HFF-Myc (cell line): ENCODE measurements at places on chromosomes 5 and 9.

- no peak for DNase-seq
Observed at GRCh38 chr9:95023217-95024003, 294.1 kb downstream of the FANCC start.

DNA sequence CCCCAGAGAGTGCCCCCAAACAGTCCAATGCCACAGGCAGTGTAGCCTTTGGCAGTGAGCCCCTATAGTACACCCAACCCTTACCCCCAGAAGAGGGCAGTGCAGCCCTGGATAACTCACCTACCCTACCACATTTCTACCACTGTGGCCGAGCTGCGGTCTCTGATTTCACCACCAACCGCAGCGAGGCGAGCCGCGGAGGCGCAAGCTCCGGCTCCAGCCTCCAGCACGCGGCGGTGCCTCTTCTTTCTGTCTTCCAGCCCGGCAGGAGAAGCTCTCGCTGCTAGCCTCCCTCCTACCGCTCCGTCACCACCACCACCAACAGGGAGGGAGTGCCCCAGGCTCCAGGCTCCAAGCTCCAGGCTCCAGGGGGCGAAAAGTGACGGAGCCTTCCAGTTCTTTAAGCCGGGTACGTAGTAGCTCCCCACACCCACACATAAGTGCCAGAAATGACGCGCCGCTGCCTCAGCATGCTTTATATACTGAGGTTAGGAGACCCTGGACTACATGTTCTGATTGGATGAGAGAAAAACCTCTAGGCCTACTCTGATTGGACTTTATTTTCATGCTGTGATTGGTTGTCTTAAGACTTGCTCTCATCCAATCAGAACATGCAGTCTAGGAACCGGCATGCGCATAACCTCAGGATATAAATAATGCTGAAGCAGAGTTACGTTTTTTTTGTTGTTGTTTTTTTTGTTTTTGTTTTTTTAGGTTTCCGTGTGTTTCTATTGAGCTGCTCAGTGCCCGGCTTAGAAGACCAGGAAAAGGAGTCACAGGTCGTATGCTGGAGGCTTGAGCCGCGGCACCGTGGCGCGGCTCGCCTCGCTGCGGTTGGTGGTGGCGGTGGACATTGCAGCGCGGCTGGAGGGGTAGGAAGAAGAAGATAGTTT, at the start of gene PCAT7:
TSS of gene PCAT7 (plus strand) at position 645 of the 893 bp plus-strand sequence.
- DNase-seq = peak; percentile 31

GRCh38 chr5:27062451-27062850, 24.1 kb upstream of the CDH9 start:
- no peak for DNase-seq

DNA sequence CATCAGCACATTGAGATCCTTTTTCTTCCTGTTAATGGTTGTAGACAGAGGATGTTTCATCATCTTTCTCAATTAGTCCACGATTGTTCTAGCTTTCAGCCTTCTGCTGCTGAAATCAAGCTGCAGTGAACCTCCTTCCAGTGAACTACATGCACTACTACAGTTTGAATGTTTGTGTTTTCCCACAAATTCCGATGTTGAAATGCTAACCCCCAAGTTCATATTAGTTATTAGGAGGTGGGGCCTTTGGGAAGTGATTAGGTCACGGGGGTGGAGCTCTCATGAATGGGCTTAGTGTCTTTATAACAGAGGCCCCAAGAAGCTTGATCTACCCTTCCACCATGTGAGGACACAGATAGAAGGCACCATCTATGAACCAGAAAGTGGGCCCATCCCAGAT, 32.9 kb downstream of the NSG2 start:
- DNase-seq = no peak

DNA sequence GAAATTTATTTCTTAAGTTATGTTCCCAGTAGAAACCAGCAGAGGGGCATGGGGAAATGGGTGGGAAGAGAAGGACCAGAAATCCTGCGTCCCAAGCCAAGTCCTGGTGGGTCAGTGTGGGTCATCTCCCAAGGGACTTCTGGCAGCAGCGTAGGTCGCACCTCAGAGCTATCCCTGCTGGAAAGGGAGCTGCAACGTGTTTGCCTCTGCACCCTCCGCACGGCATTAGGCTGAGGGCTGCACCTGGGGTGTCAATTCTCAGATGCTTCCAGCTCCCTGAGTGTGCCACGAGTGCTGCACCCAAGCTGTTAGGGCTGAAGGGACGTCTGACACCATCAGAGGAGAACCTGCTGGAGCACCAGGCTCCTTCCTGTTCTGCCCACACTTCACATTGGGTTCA, 182.8 kb downstream of the CACNA1B start:
- DNase-seq = no peak

DNA sequence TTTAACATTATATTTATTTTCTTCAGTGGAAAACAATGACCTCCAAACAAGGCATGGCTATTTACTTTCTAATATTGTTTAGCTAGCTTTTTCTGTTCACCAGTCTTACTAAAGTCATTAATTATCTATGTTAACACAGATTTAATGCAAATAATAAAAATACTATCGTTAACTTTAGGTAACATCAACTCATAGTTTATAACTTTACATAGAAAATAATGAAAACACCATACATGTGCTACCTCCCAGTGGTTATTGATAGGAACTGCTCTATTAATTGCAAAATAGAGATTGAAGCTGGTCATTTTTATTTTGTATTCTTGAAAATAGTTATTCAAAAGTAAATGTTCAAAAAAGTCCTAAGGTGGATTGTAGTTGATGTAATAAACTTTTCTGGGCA, 78.3 kb upstream of the HCN1 start:
- no peak for DNase-seq

DNA sequence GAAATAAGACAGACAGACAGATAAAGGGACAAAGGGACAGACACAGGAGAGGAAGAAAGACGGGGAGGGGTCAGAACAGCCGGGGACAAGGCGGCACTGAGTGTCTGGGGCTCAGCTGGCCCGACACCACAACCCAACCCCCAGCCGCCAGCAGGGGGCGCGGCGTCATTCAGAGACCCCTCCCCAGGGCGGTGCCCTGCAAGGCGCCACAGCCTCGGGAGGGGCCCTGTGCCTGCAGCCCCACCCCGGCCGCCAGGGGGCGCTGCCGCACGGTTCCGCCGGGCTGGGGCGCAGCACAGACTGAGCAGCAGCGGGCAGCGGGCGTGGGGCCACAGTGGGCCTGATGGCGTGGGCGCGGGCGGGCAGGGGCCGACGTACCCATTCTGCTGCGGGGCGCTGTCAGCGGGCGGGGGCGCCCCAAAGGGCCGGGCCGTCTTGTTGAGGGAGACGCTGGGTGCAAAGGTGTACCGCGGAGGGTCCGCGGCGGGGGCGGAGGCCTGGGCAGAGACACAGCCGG, 5.9 kb downstream of the PDLIM7 start:
- no peak for DNase-seq

GRCh38 chr5:90569084-90569483, 10.5 kb downstream of the ADGRV1 start:
- DNase-seq = no peak

- no peak for DNase-seq
Observed at GRCh38 chr5:1743061-1743768, 56.4 kb downstream of the MRPL36 start.

DNA sequence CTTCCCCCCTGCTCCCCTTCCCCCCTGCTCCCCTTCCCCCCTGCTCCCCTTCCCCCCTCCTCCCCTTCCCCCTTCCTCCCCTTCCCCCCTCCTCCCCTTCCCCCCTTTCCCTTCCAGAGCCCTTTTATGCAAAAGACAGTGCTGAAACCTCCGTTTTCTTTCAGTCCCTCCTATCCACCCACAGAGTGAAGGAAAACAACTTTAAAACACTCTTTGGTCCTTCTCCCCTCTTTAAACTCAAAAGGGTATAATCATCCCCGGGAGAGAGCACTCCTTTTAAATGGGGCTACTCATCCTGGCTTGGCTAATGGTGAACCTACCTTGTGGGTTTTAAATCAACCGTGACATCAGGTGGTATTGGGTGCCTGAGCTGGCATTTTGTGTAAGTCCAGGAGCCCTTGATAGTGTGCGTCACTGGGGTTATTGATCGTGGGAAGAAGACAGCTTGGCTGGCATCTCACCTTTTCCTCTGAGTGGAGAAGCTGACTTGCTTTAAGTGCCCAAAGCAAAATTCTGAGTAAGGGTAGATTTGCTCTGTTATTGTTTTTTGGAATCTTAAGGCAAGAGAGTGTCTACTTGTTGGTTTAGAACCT, 2.7 kb downstream of the LARP1 start:
- no peak for DNase-seq

DNA sequence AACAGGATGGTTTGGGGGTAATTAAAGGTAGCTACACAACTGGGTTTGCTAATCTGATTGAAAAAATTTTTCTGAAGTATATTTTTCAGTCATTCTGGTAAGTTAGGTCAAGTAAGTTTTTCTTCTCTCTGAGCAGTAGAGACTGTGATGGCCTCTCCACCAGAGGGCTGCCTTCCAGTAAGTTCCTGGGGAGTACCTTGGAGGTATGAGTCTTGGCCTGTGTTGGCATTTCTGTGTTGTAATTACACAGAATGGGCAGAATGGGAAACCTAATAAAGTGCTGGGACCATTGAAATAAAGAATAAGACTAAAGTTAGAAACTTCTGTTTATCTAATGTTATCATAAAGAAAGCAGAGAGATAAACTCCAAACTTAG, 430.8 kb downstream of the ARHGEF28 start:
- no peak for DNase-seq

- DNase-seq = no peak
Observed at GRCh38 chr5:160105686-160106360, 13.4 kb downstream of the PWWP2A start.

- DNase-seq = no peak
Observed at GRCh38 chr5:123285122-123286023, 137.8 kb downstream of the CEP120 start.

GRCh38 chr5:172052450-172053236, 46.2 kb upstream of the FBXW11 start:
- DNase-seq = no peak

DNA sequence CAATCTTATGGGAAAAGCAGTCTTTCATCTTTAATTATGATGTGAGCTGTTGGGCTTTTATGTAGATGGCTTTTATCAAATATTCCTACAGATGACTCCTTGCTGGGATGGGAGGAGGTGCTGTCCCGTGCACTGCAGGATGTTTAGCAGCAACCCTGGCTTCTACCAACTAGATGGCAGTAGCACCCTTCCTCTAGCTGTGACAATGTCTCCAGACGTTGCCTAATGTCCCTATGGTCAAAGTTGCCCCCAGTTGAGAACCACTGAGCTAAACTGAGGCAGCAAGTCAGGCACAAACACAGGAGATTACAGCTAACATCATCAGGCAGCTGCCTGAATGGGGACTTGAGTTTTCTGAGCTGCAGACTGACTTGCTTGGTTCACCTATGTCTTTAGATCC, 401.9 kb upstream of the PDE4D start:
- peak; percentile 9 for DNase-seq

DNA sequence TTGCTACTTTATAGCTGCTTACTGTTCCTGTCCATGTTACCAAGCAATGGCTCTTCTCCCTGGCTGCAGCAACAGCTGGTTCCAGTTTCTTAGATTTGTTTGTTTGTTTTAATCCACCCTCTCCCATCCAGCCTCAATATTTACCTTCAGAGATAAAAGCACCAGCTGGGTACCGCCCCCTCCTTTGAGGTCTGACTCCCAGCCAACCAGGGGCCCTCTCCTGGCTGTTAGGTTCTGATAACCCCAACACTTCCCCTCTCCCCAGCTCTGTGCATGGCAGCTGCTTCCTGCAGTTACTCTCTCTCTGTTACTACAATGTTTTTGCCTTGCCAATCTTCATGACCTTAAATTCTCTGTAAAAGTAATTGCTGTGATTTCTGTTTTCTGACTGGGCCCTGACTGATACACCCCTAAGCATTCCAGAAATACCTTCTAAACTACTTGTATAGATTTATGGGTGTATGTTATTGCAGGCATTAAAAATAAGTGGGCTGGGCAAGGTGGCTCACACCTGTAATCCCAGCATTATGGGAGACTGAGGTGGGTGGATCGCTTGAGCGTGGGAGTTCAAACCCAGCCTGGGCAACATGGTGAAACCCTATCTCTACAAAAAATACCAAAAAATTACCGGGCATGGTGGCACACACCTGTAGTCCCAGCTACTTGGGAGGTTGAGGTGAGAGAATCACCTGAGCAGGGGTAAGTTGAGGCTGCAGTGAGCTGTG, 2.6 kb upstream of the GCNT1 start:
- DNase-seq = no peak

DNA sequence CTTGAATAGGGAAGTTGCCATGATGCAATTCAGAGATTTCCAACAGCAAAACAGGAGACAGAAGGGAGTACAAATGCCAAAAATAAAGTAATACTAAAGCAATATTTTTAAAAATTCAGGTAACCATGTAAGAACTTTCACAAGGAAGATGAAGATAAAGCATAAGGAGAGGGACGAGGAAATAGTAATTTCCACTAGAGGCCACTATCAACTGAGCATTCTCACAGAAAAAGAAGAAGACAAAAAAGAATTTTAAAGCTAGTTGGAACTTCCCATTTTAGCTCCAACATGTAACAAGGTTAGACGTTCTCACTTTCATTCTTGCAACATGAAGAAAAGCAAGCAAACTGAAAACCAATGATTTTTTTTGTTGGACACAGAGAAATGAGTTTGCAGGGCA, 779.9 kb upstream of the CDH6 start:
- DNase-seq = no peak

DNA sequence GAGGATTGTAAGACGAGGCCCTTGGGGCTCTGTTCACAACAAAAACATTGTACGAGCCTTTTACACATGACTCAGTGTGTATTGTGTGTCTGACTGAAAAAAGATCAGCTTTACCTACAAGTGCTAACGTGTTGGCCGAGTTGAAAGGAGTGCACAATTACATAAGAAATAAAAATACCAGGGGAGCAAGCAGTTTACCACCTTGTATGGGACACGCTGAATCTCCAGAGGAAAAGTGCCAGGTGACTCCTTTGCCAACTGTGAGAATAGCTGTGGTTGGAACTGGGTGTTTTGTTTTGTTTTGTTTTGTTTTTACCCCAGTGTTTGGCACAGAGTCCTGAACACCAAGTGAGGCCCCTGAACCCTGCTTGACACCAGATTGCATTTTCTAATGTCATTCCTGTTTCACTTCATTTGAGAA, 32.8 kb upstream of the ZSWIM6 start:
- DNase-seq = no peak

- no peak for DNase-seq
Observed at GRCh38 chr5:126383246-126383645, 40.0 kb upstream of the GRAMD2B start.

DNA sequence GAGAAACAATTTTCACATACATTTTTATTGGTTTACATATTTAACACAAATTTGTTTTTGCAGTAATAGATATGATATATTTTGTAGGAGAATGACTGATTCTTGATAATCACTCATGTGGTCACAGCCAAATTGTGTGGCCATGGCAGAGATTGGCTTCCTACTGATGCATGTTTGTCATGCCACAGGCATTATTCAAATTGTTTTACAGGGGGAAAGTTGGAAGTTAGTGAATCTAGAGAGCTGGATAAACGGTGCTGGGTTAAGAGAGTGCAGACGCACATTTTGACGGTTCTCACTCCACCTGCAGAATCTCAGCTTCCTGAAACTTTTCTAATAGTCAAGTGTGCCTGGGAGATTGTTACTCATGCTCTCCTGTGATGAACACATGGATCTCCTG, 91.1 kb upstream of the FBN2 start:
- no peak for DNase-seq

GRCh38 chr5:149605998-149606724, 24.9 kb downstream of the ARHGEF37 start:
- DNase-seq = peak; percentile 27

- DNase-seq = no peak
Observed at GRCh38 chr9:69140123-69140735, 33.8 kb upstream of the TJP2 start.
